IPS DF 6.9 (cell line): ENCODE measurements at places on chromosomes 1 and 21.

GRCh38 chr1:197464044-197464443 is 196.0 kb downstream of the CRB1 start:
- DNase-seq, result no peak

- DNase-seq, result no peak
Measured at GRCh38 chr1:184970691-184971161, 3.6 kb downstream of the NIBAN1 start.

- DNase-seq, result no peak
Measured at GRCh38 chr1:87922885-87923284, 594.2 kb downstream of the LMO4 start.

DNA sequence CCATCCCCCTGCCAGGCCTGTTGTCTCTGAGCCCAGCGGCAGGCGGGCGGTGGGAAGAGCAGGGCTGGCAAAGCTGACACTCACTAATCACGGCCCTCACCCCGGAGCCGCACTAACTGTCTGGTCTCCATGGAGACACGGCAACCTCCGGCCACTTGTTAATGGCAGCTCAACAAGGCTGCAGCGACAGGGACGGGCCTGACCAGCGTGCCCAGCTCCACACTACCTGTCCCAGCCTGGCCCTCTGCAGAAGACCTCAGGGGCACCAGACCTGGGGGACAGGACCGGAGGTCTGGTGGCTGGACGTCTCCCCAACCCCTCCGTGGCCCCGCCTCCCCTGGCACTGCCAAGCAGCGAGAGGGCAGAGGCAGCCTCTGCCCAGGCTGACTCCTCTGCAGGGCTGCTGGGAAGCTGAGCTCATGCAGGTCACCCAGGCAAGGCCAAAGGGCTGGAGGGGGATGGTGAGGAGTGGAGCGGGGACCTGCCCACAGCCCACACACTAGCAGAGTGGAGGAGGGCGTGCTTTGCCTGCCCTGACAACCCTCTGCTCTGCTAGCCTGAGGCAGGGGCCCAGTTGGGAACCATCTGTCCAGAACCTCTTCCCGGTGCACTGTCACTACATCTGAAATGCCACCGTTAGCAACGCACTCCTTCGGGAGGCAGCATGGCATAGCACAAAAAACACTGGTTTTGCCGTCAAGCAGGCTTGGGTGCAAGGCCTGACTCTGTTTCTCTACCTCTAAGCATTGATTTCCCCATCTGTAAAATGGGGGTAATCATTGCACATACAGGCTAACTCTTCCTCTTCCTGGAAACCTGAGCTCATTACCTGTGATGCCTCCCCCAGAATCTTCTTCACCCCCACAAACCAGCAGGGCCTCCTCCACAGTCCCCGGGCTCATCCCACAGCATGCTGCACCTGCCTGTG is 29.6 kb upstream of the WASF2 start:
- no peak for DNase-seq

- no peak for DNase-seq
Measured at GRCh38 chr1:203480525-203481084, 5.0 kb downstream of the PRELP start.
